Natural killer cell treated with Interleukin-12 subunit alpha and Interleukin-12 subunit beta and Interleukin-15 and Interleukin-18, amount 100 ng/mL, for 72 hours (primary cell): ENCODE measurements at places on chromosomes 7 and 10.

DNA sequence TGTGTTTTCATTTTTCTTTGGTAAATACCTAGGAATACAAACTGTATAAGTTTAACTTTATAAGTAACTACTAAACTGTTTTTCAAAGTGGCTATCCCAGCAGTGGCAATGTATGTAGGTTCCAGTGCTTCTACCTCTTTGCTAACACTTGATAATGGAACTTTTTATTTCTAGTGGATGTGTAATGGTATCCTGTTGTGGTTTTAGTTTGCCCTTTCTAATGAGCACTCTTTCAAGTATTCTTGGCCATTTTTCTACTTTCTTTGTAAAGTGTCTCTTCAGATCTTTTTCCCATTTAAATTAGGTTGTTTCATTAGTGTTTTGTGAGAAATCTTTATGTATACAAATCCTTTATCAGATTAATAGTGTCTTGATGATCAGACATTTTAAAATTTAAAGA lies 4.6 kb downstream of the KIF20B start:
- no peak for DNase-seq

DNA sequence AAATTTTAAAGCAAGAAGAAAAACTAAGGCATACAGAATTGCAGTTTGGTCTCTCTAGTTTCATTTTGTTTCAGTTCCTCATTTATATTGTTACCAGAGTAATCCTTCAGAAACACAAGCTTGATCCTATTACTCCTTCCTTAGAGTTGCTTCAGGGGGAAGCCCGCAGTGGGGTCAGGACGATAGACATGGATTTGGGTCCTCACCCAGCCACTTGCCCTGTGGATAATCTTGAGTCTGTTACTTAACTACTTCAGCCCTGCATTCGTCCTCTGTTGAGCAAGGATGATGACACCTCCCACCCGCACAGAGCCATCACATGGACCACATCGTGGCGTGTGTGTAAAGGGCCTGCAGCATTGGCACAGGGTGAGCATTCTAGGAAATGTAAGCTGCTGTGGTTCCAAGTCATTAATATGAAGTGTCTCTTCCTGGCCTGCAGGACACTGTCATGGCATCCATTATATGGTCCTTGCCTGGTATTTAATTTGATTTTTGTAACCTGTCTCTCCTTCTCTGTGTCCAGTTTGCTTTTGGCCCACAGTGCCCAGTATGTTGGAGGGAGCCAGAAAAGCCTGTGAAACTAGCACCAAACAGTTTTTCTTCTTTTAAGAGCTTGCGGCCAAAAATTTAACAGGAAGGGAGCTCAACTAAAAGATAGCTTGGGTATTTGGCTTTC lies 111.2 kb downstream of the EEPD1 start:
- no peak for DNase-seq

DNA sequence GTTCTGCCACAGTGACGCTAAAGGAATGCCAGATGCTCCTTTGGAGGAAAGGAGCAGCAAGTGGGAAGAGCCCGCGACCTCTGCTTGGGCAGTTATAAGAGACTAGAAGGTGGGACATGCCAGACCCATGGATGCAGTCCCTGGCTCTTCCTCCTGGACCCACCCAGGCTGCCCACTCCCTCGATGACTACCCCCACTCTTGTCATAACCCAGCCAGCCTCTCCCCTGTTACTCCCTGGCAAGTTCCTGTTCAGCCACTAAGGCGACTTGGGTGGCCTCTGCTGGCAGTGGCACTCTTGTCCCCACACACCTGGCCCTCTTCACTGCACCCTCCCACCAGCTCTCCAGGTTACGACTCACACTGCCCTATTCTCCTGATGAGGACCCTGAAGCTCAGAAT lies 33.5 kb downstream of the COL13A1 start:
- no peak for DNase-seq

DNA sequence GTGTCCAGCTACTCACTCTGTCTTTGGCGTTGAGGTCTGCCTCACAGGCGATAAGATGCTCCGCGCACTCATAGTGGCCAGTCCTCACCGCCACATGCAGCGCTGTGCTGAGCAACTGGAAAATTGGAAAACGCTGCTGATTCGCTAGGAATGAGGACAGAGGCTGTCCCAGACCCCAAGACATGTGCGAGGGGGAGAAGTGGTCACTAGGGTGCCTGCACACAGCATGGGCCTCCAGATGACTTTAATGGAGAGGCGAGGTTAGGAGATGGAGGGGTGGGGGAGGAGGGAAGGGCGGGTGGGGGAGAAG lies 5.2 kb downstream of the ANKRD1 start:
- no peak for DNase-seq

DNA sequence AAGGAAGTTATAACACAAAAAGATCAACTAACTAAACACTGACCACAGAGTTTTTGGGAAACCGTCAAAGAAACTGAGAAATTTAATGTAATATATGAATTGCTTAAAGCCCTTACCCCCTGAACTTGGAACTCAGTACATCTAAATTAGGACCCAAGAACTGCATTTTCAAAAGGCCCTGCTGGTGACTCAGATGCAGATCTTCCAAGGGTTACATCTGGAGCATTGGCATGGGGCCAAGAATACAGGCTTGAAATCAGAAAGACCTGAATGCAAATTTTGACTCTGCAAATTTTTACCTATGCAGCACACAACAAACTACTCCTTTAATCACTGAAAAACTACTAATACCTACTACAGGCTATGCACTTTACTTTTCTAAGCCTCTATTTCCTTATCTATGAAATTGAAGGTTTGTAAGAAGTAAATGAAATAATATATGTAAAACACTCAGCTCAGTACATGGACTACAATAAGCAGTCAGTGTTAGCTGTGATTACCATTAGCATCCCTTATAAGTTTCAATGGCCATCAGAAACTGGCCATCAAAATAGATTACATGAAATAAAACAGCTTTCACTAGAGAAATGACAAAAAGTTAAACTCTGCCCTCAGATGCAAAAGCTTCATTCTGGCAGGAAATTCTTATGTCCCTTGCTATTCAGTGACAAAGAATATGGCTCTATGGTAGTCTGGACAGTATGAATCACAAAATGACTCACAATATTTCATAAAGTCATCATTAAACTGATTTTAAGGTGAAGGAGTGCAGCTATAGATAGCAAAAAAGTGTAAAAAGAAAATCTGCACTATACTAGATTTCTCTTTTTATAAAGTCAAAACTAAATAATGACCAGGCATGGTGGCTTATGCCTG lies 43.6 kb downstream of the NSUN6 start:
- no peak for DNase-seq

GRCh38 chr7:132399367-132399766 lies 176.9 kb downstream of the PLXNA4 start:
- DNase-seq = no peak

DNA sequence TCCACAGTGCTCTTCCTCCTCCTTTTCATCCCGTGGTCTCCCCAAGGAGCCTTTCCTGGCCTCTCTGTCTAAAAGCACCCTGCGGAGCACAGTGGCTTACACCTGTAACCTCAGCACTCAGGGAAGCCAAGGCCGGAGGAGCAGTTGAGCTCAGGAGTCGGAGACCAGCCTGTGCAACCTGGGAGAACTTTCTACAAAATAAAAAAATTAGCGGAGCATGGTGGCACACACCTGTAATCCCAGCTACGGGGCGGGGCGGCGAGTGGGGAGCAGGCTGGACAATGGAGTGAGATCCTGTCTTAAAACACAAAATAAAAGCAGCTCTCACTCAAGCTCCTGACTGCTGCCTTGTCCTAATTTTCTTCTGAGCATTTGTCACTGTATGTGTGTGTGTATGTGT lies 1.4 kb upstream of the COBL start:
- no peak for DNase-seq

GRCh38 chr10:71596759-71597158 lies 122.8 kb downstream of the C10orf105 start:
- no peak for DNase-seq

- DNase-seq = no peak
These were observed 165.6 kb downstream of the TPK1 start for GRCh38 chr7:144670218-144670617.

GRCh38 chr7:19663816-19664462 lies 44.9 kb downstream of the POLR1F start:
- DNase-seq = no peak

GRCh38 chr7:124643311-124643811 lies 122.2 kb downstream of the GPR37 start:
- no peak for DNase-seq

GRCh38 chr10:113865901-113866300 lies 11.4 kb downstream of the NHLRC2 start:
- no peak for DNase-seq

DNA sequence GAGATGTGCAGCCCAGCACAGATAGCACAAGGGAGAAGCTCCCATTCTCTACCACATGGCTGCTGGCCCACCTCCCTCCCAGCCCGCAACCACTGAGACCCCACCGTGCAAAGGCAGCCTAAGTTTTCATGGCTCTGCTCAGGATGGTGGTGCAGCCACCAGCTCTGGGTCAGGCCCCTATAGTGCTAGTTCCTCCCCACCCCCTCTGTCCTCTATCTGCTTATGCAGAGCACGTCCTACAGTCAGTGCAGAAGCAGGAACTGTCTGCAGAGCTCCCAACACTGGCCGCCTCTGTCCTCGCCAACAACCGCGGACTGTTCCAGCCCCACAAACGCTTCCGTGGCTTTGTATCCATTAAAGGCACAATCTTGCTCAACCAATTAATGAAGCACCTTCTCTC lies 278.9 kb downstream of the GRID1 start:
- DNase-seq = no peak

- no peak for DNase-seq
These were observed 67.6 kb upstream of the PITRM1 start for GRCh38 chr10:3239920-3240894.

DNA sequence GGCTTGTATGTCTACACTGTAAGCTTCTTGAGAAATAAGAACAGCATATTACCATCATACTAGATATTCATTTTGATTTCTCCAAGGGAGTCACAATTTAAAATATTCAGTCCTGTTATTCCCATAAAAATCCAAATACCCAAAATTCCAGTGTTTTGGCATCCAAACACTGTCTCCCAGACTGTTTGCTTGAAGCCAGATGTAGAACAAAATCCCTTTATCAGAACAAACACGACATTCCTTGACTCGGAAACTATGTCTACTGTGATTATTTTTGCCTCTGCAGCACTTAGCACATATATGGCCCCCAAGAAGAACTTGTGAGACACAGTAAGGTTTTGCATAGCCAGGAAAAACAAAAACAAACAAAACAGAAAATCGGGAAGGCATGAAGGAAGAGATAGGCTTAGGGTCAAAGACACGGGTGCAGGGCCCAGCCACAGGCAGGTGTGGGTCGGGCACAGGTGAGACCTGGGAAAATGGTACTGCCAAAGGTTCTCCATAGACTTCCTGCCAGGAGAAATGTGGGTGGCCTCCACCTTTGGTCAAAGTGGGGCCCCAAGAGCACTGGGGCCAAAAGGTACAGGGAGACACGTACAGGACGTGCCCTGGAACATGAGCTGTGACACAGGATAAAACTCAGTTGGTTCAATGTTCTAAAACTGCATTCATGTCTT lies 36.5 kb downstream of the CPXM2 start:
- DNase-seq = no peak

DNA sequence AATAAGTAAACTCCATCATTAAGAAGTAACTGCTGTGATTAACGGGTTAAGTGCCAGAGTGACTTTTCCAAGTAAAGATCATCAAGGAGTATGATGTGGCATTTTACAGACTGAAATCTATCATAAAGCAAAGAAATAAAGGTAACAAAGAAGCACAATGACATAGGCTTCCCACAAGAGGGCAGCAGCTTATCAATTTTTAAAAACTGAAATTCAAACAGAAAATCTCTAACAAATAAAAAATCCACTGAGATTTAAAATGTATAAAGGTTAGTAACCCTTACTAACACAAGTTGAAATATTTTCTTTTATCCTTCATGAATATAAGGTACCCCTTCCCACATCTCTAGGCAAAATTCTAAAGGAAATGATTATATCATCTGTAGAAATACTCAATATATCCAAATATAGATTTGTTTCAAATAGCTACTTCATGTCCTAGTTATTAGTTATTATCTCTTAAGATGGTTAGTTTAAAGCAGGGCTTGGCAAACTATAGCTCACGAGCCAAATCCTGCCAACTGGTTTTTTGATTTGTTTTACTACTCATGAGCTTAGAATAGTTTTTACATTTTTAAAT lies 29.2 kb downstream of the FAM3C start:
- DNase-seq = no peak

GRCh38 chr7:114785496-114785895 lies 136.4 kb upstream of the MDFIC start:
- no peak for DNase-seq

- DNase-seq = no peak
These were observed 354.0 kb downstream of the PHF14 start for GRCh38 chr7:11327633-11328032.

- no peak for DNase-seq
These were observed 157.4 kb upstream of the MAGI2 start for GRCh38 chr7:79610748-79611304.

GRCh38 chr7:76246804-76247389 lies 45.2 kb downstream of the SRRM3 start:
- DNase-seq = no peak

DNA sequence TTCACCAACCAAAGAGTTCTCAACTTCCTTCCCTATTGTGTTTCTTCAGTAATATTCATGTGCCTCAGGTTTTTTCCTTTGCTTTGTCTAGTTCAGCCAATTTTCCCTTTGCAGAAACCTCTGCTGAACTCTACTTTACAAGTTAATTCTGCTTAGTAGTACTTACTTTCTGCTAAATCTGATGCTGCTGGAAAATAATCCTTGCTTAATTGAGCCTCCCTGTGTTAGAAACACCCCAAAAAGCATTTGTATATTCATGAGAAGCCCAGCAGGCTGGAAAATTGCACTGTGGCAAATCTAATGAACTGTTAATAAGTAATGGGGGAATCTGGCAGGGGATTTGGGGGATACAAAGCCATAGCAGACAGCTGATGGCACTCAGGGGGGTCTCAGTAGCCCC lies 78.5 kb downstream of the CDCA7L start:
- no peak for DNase-seq

- no peak for DNase-seq
These were observed 67.6 kb downstream of the DOCK1 start for GRCh38 chr10:126972635-126973414.

DNA sequence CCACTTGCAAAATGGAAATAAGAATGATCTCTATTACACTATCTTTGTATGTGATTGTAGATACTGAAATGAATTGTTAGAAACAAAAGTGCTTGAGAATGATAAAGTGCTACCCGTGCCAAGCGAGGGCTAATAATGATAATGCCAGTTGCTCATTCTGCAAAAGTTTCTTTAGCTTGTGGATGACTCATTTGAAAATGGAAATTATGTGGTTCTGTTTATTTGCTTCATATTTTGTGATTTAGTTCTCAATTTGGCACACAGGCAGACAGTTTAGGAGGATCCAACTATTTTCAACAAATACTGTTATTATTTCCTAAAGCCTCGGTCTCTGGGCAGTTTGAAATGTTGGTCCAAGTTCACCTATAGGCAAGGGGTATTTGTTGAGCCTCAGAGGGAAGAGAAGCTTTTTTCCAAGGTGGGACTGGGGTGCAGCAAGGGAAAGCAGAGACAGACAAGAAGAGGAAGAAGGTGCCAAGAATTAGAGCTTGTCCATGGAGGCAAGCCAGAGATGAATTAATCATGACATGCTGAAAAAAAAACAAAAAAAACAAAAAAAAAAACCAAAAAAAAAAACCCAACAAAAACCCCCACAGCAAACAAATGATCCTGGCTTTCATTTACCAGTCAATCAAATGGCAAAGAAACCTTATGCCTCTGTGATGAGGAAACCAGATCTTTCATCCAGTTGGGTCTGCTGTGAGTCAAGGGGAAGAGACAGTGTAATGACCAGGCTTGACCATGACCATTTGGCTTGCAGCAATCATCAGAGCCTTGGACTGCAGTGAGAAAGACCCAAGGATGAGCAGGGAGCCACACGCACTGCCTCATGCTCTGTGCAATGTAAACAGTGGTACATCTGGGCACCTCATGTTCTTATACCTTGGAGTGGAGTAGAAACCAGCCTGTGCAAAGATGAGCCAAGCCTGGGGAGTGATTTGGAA lies 285.0 kb upstream of the HABP2 start:
- no peak for DNase-seq
